ENCODE measurements at places on chromosomes 12 and 14. TPM values are rescaled to one million over a fixed set of nuclear protein-coding genes. Genes with fewer than 3 reads are reported as not detected.

MDGA2 gene
- not detected for total RNA-seq

MMP17 gene
- total RNA-seq, result 7.8 TPM

KRT86 gene
- total RNA-seq, result 5.0 TPM

DLGAP5 gene
- total RNA-seq, result 10.2 TPM

FAM216A gene
- total RNA-seq, result 11.9 TPM

SYNDIG1L gene
- total RNA-seq, result under 0.01 TPM

KCNMB4 gene
- total RNA-seq, result 1.6 TPM

ZNF140 gene
- 25.7 TPM for total RNA-seq

ESRRB gene
- total RNA-seq, result not detected

TBX3 gene
- total RNA-seq, result 4.6 TPM

GALNT9 gene
- total RNA-seq, result 0.86 TPM

RTL1 gene
- total RNA-seq, result not detected

C2CD5 gene
- 19.4 TPM for total RNA-seq

CPM gene
- 3.7 TPM for total RNA-seq

FLVCR2 gene
- total RNA-seq, result 0.69 TPM

FOXG1 gene
- 1.6 TPM for total RNA-seq

CLEC4E gene
- total RNA-seq, result not detected

SLC16A7 gene
- 27.3 TPM for total RNA-seq

C12orf54 gene
- not detected for total RNA-seq

Data from smooth muscle cell of the pulmonary artery (primary cell).